ENCODE measurements at places on chromosomes 4 and X. TPM values are rescaled to one million over a fixed set of nuclear protein-coding genes. Genes with fewer than 3 reads are reported as not detected.
A peak's percentile ranks its signal among the peaks of the same experiment; 100 is the strongest.

Gene IL1RAPL1
- total RNA-seq = 0.23 TPM

Gene LYAR
- 44.0 TPM for total RNA-seq

Gene HSPA4L
- total RNA-seq = 4.2 TPM

Gene CFAP47
- 0.47 TPM for total RNA-seq

Gene SMIM10
- total RNA-seq = 2.1 TPM

Gene SSX4B
- total RNA-seq = 0.19 TPM

Gene NWD2
- not detected for total RNA-seq

Gene DDX53
- total RNA-seq = not detected

Gene TENM3
- total RNA-seq = 132 TPM

Gene NAT8L
- total RNA-seq = 7.7 TPM

Gene CENPVL2
- 5.2 TPM for total RNA-seq

Gene FAM47E
- 0.66 TPM for total RNA-seq

DNA sequence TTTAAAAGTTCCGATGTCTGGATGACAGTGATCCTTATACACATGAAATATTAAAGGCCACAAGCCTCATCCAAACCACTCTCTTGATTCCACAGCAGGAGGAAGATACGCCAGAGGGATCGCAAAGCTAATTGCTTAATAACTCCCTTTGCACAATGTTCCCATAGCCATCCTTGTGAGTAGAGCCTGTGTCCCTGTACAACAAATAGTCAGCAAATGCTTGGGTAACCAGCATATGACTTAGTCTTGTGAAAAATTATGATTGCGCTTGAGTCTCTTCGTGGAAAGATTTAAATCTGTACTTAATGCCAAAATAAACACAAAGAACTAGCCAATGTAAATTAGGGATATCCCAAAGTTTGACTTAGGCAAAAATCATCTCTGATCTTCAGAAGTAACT lies 31.5 kb downstream of the SLC9A7 start:
- no peaks in the 10 kb centered on the region for H3K36me3 ChIP-seq
- no peaks in the 10 kb centered on the region for H3K27me3 ChIP-seq
- H3K4me3 ChIP-seq = no peak overlapping the region

GRCh38 chrX:132193872-132194574 lies 25.2 kb downstream of the RAP2C start:
- H3K27ac ChIP-seq = no peak overlapping the region
- no peaks in the 10 kb centered on the region for H3K27me3 ChIP-seq
- H3K4me3 ChIP-seq = no peak overlapping the region

- peaks cover 11% of the 10 kb centered on the region for H3K36me3 ChIP-seq
- no peaks in the 10 kb centered on the region for H3K27me3 ChIP-seq
- H3K4me1 ChIP-seq = peaks cover 21% of the 10 kb centered on the region
- no peak for DNase-seq
- H3K4me3 ChIP-seq = no peak overlapping the region
Observed at GRCh38 chr4:15202481-15202880, 200.2 kb downstream of the CPEB2 start.

DNA sequence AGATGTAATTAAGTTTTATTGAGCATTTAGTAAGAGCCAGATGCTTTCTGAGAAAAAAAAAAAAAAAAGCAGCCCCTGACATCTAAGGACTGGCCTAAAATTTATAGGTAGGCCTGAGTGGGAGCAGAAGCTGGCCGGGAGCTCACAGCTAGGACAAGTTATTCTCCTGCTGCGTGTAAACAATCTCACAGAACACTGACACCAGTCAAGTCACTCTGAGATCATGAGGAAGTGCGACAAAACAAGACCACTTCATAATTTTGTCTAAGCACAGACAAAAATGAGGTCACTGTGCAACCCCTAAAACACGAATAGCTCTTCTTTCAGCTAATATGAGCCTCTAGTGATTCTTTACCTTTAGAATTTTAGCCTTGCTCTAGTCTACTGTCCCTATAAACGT lies 15.3 kb upstream of the NSUN7 start:
- no peaks in the 10 kb centered on the region for H3K4me1 ChIP-seq
- no peaks in the 10 kb centered on the region for H3K36me3 ChIP-seq
- no peaks in the 10 kb centered on the region for H3K27me3 ChIP-seq

DNA sequence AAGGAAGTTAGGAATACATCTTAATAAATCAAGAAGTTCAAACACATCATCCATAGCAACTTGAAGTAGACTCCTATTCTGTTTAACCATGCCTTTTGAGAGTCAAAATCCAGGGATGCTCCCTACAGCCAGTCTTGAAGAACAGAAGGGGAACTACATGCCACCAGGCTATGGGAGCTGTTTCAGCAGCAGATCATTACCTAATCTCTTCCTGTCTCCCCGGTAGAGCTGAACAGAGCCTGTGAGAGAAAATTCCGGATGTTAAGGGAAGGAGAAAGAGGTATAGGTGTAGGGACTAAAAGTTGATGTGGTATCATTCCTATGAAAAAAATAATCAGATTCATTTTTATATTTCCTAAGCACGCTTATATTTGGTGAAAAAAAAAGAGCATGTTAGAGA lies 352.2 kb downstream of the SPRY1 start:
- H3K4me1 ChIP-seq = peaks cover 11% of the 10 kb centered on the region
- DNase-seq = no peak
- no peaks in the 10 kb centered on the region for H3K27me3 ChIP-seq
- no peaks in the 10 kb centered on the region for H3K36me3 ChIP-seq

GRCh38 chr4:146105464-146105863 lies 70.1 kb upstream of the LSM6 start:
- DNase-seq = no peak
- no peak overlapping the region for H3K4me3 ChIP-seq
- no peaks in the 10 kb centered on the region for H3K27me3 ChIP-seq

DNA sequence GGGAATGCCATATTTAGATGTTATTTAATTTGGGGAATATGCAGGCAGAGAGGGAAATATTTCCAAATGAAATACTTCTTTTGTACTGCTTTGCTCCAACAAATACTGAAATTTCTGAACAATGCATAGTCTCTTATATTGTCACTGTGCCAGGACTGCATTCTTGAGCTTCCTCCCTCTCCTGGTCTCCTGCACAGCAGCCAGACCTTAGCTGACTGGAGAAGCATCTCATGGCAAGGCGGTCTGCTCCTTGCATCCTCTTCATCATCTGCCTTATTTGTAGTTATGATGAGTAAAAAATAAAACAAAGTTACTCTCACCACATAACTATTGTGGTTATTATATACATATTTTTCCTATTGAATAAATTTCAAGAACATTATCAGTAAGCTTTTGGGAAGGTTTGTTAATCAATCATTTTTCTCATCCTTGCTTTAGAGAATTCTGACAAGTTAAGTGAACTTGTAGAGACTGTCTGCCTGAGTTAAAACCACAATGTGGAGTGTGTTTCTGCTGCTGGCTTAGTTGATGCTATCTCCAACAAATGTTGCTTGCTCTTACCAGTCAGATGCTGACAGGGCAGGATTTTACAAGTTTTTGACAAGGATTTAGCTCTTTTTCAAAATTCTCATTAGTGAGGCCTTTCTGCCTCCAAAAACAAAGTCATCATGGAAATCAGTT lies 153.6 kb downstream of the SOWAHB start:
- no peak for DNase-seq
- H3K27me3 ChIP-seq = no peaks in the 10 kb centered on the region
- H3K4me3 ChIP-seq = no peak overlapping the region
- no peaks in the 10 kb centered on the region for H3K4me1 ChIP-seq
- H3K27ac ChIP-seq = no peak overlapping the region
- peaks cover 6% of the 10 kb centered on the region for H3K36me3 ChIP-seq

DNA sequence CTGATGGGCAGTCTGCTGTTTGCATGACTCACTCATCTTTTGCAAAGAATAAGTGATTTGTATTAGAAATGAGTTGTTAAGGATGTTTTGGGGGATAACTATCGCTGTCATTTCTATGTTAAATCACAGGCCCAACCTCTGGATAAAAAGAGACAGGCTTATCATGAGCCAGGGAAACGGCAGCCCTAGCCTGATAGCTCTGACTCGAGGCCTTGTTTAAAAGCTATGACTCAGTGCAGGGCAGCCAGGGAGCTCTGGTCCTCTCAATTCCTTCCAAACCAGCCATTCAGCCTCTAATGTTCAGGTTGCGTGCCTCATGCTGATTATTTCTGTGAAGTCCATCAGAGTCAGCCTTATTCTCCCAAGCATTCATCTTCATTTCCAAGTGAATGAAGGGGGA lies 305.9 kb upstream of the HAND2 start:
- H3K27ac ChIP-seq = no peak overlapping the region
- no peak overlapping the region for H3K4me3 ChIP-seq
- H3K36me3 ChIP-seq = no peaks in the 10 kb centered on the region
- 0 out of 2 replicates have a peak, but pooled peaks cover 6% of the 10 kb centered on the region for H3K4me1 ChIP-seq
- DNase-seq = peak; percentile 42

- H3K4me1 ChIP-seq = no peaks in the 10 kb centered on the region
- H3K4me3 ChIP-seq = no peak overlapping the region
- no peak overlapping the region for H3K27ac ChIP-seq
- H3K36me3 ChIP-seq = no peaks in the 10 kb centered on the region
- DNase-seq = no peak
- H3K27me3 ChIP-seq = no peaks in the 10 kb centered on the region
Observed at GRCh38 chr4:165766018-165766417, 107.0 kb upstream of the TLL1 start.

DNA sequence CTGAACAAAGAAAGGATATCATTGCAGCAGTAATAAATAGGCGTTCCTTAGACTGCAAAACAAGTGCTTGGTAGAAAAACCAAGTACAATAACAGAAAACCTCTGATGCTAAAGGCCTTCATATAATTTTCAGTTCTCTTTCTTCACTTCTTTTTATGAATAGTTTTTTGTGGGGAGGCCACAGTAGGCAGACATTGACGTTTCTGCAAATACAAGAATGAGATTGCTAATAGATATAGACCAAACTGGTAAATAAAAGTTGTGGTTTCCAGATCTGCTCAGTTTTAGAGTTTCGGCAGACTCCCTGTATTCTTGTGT lies 57.0 kb upstream of the RAP1GDS1 start:
- H3K27me3 ChIP-seq = no peaks in the 10 kb centered on the region
- no peaks in the 10 kb centered on the region for H3K36me3 ChIP-seq
- H3K27ac ChIP-seq = no peak overlapping the region
- DNase-seq = no peak
- no peak overlapping the region for H3K4me3 ChIP-seq
- H3K4me1 ChIP-seq = peaks cover 18% of the 10 kb centered on the region

DNA sequence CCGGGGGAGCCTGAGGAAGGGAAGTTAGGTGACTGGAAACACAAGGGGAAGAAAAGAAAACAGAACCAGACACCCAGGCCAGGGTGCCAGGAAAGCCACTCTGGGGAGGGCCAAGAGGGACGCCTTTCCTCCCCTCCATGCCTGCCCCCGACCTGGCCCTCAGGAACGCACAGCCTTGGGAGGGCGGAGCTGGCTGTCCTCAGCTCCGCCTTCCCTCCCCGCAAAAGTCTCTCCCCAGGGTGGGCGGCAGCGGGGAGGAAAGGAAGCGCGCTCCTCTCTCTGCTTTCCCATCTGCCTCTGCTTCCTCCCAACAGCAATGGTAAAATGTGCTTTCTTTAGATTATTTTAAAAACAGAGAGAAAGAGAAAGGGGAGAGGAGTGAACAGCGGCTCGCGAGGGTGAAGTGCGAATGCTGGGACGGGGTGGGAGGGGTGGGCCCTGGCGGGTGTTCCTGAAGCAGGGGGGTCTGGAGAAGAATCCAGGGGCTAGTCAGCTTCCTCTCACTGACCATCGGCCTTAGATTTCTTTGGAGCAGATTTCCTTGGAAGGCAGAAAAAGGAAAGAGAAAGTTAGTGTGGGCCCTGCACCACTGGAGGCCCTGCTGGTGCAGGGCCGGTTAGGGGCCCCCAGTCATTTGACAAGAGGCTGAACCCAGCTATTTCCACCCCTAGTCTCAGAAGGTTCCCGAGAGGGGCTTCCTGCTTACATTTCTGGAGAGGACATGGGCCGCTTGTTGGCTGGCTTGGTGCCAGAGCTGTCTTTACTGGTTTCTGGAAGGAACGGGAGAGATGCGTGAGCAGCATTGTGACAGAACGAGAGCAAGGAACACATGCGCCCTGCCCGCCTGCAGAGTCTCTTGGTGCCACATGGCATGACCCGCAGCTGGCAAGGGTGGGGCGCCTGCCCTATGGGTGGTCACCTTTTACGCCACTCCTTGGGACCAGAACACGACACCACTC lies 4.7 kb upstream of the RENBP start:
- peak; percentile 25 for DNase-seq
- H3K4me3 ChIP-seq = no peak overlapping the region
- H3K36me3 ChIP-seq = no peaks in the 10 kb centered on the region
- peak overlapping the region; percentile 84 for H3K27ac ChIP-seq
- H3K27me3 ChIP-seq = no peaks in the 10 kb centered on the region

- no peak for DNase-seq
- H3K27ac ChIP-seq = no peak overlapping the region
- H3K4me3 ChIP-seq = no peak overlapping the region
- H3K36me3 ChIP-seq = no peaks in the 10 kb centered on the region
Observed at GRCh38 chr4:176778063-176778462, 14.7 kb downstream of the VEGFC start.
